ENCODE measurements at places on chromosomes 16 and 17.

GRCh38 chr17:72342627-72343527, 222.1 kb downstream of the SOX9 start:
- no peak for DNase-seq

DNA sequence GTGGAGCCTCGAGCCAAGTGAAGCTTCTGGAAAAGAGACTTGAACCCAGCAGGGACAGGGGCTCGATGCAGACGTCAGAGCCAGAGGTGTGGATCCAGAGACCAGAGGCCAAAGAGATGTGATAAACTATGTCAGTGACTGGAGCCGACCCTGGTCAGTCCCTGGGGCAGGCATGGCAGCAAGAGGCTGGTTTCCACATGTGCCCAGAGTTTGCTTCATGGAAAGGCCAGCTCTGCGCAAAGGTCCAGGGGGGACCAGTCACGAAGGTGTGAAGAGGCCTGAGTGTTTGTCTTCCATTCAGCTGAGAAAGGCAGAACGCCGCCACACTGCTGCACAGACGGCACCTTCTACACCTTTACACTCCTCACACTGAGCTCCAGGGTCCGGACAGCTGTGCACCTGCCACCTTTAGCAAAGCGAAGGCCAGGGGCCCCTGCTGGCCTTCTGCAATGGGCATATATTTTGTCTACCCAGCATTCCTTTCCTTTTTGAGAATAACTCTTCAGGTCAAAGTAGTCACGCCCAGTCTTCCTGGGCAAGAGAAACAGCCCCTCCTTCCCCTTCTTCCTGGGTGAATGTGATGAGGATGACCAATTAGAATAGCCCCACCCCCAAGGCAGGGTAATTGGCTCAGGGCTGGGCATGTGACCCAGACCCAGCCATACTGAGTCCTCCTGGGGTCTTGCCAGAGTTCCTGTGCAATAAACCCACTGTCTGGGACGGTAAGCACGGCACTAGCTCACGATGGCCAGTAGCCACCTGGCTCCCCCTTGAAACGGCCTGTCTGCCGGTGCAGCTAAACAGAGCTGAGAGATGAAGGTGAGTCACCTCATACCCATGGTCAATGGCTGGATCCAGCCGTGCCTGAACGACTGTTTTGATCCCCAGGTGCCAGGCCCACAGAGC, 2.3 kb upstream of the RPH3AL start:
- no peak for DNase-seq

DNA sequence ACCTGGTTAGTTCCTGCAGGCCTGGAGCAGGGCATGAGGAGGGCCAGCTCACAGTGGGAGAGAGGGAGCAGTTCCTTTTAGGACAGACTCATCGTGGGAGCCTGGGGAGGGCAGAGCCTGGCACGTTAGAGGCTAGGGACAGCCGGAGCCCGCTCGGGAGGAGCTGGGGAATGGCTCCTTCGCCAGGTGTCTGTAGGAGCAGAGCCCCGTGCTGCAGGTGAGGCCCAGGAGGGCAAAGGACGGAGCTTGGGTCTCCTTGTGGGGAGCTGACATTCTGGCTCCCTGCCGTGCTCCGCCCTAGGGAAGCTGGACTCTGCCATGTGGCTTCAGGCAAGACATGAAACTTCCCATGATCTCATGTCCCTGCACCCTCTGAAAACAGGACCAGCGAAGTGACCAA, 18.7 kb upstream of the MTSS2 start:
- DNase-seq: no peak

DNA sequence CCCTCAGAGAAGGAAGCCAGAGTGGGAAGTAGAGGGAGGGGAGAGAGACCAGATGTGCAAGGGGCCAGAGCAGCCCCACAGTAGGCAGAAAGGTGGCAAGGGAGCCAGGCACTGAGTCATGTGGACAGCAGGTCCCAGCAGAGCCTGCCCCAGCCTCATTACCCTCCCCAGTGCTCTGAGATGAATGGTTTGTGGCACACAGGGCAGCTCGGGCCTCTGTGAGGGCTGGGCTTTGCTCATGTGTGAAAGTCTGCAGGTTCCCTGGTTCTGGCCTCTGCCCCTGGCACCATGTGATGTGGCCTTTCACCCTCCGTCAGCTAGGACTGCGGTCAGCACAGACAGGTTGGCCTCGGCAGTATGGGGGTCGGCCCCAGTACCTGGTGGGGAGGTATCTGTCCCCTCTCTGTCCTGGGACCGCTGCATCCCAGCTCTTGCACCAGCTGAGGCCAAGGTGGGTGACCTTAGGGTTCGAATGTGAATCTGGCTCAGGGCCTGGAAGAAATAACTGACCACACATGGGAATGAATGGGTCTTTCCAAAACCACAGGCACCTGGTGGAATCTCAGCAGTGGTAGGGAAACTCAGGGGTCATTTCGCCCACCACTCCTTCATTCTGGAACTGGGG, 8.9 kb downstream of the LRRC75A start:
- DNase-seq: no peak

DNA sequence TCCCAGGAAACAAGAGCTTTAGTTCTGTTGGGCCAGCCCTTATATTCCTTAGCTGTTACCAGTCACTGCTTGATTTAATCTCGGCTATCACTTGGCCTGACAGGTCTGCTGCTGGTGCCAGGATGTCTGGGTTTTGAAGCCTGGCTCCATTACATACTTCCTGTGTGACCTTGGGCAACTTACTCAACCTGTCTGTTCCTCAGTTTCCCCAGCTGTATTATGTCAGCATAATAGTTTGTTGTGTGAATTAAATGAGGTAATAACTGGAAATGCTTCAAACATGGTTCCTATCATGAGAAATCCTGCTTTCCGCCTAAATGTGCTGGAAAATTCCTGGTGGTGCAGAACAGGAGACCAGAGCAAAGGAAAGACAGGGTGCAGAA, 50.6 kb upstream of the STH start:
- DNase-seq: no peak

DNA sequence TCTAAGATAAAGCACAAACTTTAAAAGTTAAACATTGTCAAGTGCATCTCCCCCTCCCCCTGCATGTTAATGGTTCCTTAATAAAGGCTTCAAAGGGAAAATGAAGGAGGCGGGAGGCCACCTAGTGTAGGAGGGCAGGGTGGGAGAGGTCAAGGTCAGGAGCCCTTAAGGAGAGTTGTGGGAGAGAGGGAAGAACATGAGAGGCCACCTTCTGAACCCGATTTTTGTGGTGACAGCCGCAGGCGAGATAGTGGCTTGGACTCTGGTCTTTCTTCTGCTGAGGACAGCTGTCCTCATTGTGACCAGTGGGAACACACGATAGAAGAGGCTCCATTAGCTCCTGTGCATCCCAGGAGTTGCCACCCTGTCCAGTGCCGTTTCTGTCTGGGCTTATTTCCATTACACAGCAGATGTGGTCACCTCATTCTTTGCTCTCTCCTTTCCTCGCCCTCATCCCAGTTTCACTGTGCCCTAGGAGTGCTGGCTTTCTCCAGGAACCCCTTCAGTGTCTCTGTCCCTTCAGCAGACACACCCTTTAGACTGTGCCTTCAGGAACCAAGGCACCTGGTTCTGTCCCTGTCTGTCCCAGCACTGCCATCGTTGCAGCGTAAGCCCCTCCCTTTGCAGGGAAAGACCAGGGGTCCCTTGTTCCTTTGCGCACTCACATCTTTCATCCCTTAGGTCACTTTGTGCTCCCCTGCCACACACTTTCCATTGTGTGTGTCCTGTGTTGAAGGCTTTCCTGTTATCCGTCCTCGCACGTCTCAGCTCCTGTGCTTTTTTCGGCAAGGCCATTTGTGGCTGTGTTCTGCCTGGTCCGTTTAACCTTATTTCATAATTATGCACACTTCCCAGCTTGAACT, 7.5 kb downstream of the SEC14L1 start:
- no peak for DNase-seq

- DNase-seq: no peak
These were observed 142.1 kb downstream of the SLC39A11 start for GRCh38 chr17:72950242-72950931.

GRCh38 chr16:17414421-17414820, 56.3 kb downstream of the XYLT1 start:
- DNase-seq: no peak

DNA sequence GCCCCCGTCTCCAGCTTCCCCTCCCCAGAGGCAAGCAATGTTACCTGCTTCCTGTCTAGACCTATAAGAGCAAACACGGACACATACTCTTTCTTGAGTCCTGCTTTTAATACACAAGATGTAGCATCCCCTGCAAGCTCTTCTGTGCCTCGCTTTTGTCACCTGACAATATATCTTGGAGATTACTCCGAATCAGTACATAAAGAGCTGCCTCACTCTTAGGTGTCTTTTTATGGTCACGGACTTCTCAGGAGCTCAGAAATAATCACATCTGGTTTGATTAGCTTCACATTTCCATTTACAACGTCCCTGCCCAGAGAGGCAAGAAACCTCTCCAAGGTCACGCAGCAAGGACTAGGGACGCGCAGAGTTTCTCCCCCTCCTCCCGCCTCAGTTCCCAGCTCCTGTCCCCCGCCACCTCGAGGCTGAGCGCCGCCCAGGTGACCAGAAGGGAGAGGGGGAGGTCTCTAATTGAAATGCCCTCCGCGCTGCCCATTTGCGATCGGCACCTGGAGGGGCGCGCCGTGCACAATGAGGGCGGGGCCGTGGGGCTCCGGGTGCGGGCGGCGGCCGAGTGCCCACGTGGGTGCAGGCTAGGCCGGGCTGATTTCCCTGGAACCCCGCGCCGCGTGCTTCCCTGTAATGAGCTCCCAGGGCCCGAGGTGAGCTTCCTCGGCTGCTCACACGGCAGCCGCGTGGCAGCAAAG, 13.8 kb upstream of the SEZ6 start:
- DNase-seq: no peak

GRCh38 chr16:82630219-82630618, 3.5 kb downstream of the CDH13 start:
- DNase-seq: no peak

All from activated effector memory CD4-positive, alpha-beta T cell treated with Interleukin-2 at 50 U/mL for 16 hours (primary cell).